H9 (cell line): ENCODE measurements at places on chromosomes 4 and X. TPM values are rescaled to one million over a fixed set of nuclear protein-coding genes. Genes with fewer than 3 reads are reported as not detected.

DNA sequence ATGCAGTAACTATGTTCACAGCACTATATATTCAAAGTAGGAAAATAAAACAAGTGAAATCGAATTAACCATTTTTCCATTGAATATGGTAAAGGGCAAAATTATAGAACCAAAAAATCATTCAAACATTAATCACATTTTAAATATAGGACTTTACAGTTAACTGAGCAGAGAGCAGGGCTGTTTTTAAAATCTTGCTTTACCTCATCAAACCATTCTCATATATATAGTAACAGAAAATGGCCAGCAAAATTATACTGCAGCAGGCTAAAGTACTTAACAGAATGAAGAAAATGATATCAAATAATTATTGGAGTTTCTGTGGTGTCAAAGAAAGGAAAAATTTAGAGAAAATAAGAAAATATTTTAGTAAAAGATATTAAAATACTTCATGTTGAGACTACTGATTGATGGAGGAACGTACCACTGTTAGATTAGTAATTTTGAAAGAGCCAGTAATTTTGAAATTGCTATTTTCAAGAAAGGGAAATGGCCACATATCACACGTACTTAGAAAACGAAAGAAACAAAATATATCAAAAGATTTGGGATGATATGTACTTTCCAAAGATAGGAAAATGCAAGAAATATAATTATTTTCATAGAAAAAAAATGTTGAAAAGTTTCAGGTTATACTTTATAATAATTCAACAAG, 813.7 kb downstream of the DMD start:
- no peak for DNase-seq

The RTL5 gene
- 1.1 and 1.2 TPM in 2 replicates for total RNA-seq

The PCDH19 gene
- total RNA-seq = 0.83 and 1.2 TPM in 2 replicates

DNA sequence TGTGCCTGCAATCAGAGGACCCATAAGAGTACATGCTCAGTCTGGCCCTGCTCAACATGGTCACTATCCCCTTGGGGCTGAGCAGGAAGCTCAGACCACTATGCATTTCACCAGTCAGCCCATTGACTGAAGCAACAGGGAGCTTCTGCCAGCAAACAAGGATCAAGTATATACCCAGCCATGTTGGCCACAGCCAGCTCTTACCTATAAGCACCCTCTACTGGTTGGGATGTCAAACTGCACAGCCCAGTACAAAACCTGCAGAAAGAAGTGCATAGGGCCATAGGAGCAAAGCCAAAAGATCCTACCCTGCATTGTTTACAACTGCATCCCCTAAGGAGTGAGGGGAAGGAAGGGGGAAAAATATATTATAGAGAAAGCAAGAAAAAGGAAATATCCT, 214.4 kb upstream of the CPEB2 start:
- peak; percentile 58 for DNase-seq

DNA sequence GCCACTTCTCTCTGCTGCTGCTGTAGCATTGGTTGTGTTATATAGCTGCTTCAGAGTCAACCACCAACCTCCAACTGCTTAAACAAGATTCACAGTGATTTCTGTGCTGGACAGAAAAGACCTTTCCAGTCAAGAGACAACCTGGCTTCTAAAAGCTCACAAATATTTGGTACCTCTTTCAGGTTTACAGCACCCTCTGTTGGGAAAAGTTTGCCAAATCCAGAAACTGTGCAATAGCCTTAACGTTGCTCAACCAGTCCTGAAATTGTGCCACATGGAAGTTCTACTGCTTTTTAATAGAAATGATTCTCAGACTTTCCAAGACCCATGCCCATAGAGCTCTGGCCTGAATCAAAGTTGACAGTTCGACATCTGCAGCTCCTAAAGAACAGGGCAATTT, 842.1 kb upstream of the HTR2C start:
- no peak for DNase-seq

The PTTG2 gene
- total RNA-seq = not detected in 2 replicates

- no peak for DNase-seq
These were observed 842.6 kb downstream of the TECRL start for GRCh38 chr4:63566658-63567057.

The DIPK2B gene
- total RNA-seq = not detected in 2 replicates

DNA sequence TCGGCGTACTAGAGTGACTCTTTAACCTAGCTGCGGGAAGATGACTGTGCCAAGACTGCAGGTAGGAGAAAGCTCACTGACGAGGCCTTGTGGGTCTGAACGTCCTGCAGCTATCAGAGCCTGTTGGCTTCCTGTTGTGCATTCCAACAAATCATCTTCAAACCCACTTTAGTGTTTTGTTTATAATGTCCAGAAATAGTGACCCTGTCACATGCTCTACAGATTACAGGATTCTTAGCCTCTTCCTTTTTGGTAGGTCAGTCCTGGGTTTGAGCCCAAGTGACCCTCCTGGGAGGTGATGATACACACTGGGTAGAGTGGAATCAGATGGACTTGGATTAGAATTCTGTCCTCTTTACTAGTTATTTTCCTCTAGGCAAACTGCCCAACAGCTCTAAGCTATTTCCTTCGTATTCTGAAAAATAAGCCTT, 33.2 kb downstream of the HTT start:
- DNase-seq = no peak

DNA sequence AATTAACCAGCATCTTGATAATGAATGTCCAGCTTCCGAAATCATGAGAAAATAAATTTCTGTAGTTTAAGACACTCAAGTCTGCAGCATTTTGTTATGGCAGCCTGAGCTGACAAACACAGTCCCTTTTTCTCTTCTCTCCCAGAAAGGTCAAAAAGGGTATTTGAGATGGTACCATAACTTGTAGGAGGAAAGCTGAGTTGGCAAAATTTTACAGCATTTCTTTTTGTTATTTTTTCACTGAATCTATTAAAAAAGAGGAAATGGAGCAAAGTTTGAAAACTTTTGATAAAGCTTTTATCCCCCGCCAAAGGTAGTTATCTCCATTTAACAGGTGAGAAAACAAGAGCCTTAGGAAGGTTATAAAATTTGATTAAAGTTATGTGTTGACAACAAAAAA, 367.6 kb upstream of the TECRL start:
- DNase-seq = no peak
